Stomach (tissue), 19 donors: ENCODE measurements at places on chromosomes 5 and 9.

DNA sequence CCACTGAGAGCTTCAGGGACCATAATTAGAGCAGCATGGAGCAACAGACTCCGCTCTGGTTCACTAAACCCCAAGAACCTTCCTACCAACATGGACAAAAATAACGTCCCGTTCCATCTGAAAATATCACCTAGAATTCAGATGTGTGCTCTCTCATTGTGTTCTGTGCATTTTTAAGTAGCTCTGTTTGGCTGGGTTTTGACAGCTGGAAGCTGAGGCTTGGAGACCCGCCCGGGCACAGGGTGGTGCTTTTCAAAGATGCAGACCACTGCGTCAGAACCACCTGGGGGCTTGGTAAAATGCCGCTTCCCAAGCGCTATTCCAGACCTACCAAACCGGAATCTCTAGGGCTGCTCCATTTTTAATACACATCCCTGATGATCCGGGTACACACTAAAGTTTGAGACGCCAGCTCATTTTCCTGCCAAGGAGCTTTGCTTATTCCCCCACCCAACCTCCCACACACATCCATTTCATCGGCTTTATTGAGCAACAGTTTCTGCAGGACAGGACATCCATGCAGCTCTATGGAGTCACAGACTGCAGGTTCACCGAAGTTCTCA is 104.8 kb downstream of the GABBR2 start:
- no peaks in the 10 kb centered on the region for H3K36me3 ChIP-seq
- H3K4me1 ChIP-seq = no peaks in the 10 kb centered on the region
- no peaks in the 10 kb centered on the region for H3K27me3 ChIP-seq
- no peak for DNase-seq
- no peak overlapping the region for H3K27ac ChIP-seq
- H3K4me3 ChIP-seq = no peak overlapping the region

- no peak for DNase-seq
- peak overlapping the region; percentile 56 for H3K4me3 ChIP-seq
- no peaks in the 10 kb centered on the region for H3K27me3 ChIP-seq
- H3K27ac ChIP-seq = peak overlapping the region; percentile 89
These were observed 24.9 kb downstream of the PCDHGC5 start for GRCh38 chr5:141513627-141514329.

- no peaks in the 10 kb centered on the region for H3K36me3 ChIP-seq
- no peaks in the 10 kb centered on the region for H3K27me3 ChIP-seq
- no peak overlapping the region for H3K27ac ChIP-seq
- no peak overlapping the region for H3K4me3 ChIP-seq
- no peaks in the 10 kb centered on the region for H3K4me1 ChIP-seq
These were observed 481.6 kb downstream of the NTRK2 start for GRCh38 chr9:85151162-85151561.

- no peak overlapping the region for H3K4me3 ChIP-seq
- H3K36me3 ChIP-seq = no peaks in the 10 kb centered on the region
- no peak overlapping the region for H3K27ac ChIP-seq
- DNase-seq = no peak
These were observed 62.0 kb upstream of the STARD4 start for GRCh38 chr5:111574311-111574710.

DNA sequence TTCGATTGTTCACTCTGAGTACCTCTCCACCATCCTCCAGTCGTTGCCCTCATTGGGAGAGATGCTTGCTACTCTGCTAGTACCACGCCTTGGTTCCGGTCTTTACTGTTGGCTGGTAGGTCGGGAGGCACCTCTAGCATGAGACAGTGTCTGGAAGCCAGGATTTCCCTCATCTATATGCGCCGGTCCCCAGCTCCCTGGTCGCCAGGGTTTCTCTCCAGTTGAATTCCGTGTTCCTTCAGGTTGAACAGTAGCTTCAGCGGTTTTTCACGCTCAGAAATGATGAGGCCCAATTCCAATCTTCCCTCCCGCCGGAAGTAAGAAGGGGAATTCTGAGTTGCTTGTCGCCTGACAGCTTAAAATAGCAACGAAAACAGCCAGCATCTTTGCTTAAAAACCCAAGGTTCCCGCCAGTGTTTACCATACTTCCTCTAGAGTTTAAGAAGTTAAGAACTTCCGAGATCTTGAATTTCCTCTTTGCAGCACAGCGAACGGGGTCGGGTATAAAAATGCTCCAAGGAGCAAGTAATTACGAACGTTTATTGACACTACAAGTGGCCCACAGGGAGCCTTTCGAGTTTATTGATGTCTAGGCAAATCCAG is 1.3 kb upstream of the ST8SIA4 start:
- peak; percentile 26 for DNase-seq
- H3K36me3 ChIP-seq = no peaks in the 10 kb centered on the region
- peak overlapping the region; percentile 85 for H3K27ac ChIP-seq
- H3K27me3 ChIP-seq = peaks cover 12% of the 10 kb centered on the region

DNA sequence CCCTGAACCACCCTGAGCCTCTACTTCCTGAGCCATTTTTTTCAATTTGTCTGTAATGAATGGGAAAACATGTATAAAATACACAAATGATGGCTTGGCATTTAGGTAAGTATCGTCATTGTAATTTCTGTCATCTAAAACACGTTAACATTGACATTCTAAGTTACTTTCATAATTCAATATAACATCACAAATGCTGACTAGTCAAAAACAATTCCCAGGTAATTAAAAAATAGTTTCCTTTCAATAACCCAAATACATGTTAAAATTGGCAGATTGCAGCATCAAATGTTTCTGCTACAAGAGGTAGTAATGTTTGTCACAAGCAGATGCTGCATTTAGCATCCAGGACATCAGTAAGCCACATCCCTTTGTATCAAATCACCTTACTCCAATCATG is 776.4 kb downstream of the KCTD16 start:
- no peaks in the 10 kb centered on the region for H3K4me1 ChIP-seq
- no peak for DNase-seq
- no peak overlapping the region for H3K27ac ChIP-seq

- H3K36me3 ChIP-seq = no peaks in the 10 kb centered on the region
- no peaks in the 10 kb centered on the region for H3K27me3 ChIP-seq
- no peak overlapping the region for H3K4me3 ChIP-seq
- no peak overlapping the region for H3K27ac ChIP-seq
These were observed 146.7 kb downstream of the ROR2 start for GRCh38 chr9:91803151-91803940.

DNA sequence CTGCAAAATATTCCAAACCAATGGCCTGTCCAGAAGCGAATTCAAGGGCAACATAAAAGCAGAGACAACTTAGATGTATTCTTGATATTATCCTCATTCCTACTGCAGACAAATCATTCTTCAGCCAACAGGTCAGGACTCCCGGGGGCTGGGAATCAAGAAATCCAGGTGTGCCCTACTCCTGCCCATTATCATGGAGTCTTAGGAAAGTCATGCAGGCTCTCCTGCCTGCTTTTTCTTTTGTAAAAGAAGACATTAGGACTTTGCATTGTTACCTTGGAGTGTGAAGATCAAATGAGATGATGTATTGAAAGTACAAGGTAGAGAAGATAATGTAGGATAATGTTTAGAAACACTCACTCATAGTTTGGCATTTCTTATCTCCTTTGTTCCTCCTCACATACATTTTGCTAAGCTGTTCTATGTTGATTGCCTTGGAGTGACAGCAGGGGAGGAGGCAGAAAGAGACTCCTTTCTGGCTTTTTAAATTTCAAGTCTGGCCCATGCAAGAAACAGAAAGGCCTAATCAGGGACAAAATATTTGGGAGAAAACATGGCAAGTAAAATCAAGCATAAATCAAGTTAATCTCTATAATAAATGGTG is 113.8 kb downstream of the SV2C start:
- DNase-seq = no peak
- no peaks in the 10 kb centered on the region for H3K4me1 ChIP-seq
- H3K36me3 ChIP-seq = no peaks in the 10 kb centered on the region
- peaks cover 4% of the 10 kb centered on the region for H3K27me3 ChIP-seq
- H3K4me3 ChIP-seq = no peak overlapping the region
